ENCODE measurements at places on chromosomes 12 and 14. TPM values are rescaled to one million over a fixed set of nuclear protein-coding genes. Genes with fewer than 3 reads are reported as not detected.

IL26 gene
- total RNA-seq = not detected

MFAP5 gene
- 64.8 TPM for total RNA-seq

OR4Q3 gene
- total RNA-seq = not detected

DYNLL1 gene
- total RNA-seq = 156 TPM

KRT7 gene
- 1.0 TPM for total RNA-seq

SDS gene
- 0.31 TPM for total RNA-seq

RFX4 gene
- not detected for total RNA-seq

SCN8A gene
- 0.21 TPM for total RNA-seq

CPNE8 gene
- total RNA-seq = 27.6 TPM

LRTM2 gene
- not detected for total RNA-seq

RD3L gene
- 14.9 TPM for total RNA-seq

CCDC197 gene
- total RNA-seq = not detected

NKX2-1 gene
- total RNA-seq = not detected

PZP gene
- total RNA-seq = 0.42 TPM

METTL25 gene
- total RNA-seq = 14.5 TPM

C12orf50 gene
- not detected for total RNA-seq

ACOT6 gene
- total RNA-seq = not detected

ISM2 gene
- 0.21 TPM for total RNA-seq

PPFIA2 gene
- 0.35 TPM for total RNA-seq

ARMH4 gene
- total RNA-seq = 15.8 TPM

ZBTB42 gene
- total RNA-seq = 8.1 TPM

PRPH gene
- 0.59 TPM for total RNA-seq

ASPG gene
- 168 TPM for total RNA-seq

EPYC gene
- not detected for total RNA-seq

SERPINA12 gene
- total RNA-seq = not detected

ZFHX2 gene
- total RNA-seq = 0.89 TPM

TTLL5 gene
- total RNA-seq = 21.1 TPM

AQP5 gene
- 1.3 TPM for total RNA-seq

DPPA3 gene
- total RNA-seq = not detected

BTBD7 gene
- total RNA-seq = 25.1 TPM

CLEC2B gene
- 3.9 TPM for total RNA-seq

ZC3H14 gene
- 41.4 TPM for total RNA-seq

PUS7L gene
- total RNA-seq = 6.8 TPM

SIVA1 gene
- 68.7 TPM for total RNA-seq

CFAP251 gene
- total RNA-seq = 1.3 TPM

RHEBL1 gene
- total RNA-seq = 0.24 TPM

PLEKHA5 gene
- total RNA-seq = 36.9 TPM

MMP19 gene
- 23.3 TPM for total RNA-seq

PELI2 gene
- 3.0 TPM for total RNA-seq

FITM1 gene
- total RNA-seq = 103 TPM

PLEKHH1 gene
- total RNA-seq = 5.5 TPM

All from left cardiac atrium (tissue), 4 donors.